GM12878 (cell line): ENCODE measurements at places on chromosomes 11 and 22. TPM values are rescaled to one million over a fixed set of nuclear protein-coding genes. Genes with fewer than 3 reads are reported as not detected.

The SMIM35 gene
- not detected in 2 replicates for total RNA-seq

The PLEKHB1 gene
- 1.0 and 2.6 TPM in 2 replicates for total RNA-seq

The OSBPL5 gene
- total RNA-seq: 0.45 TPM in 1 of 2 replicates, not detected in the other

The CCDC116 gene
- 0.18 and 0.29 TPM in 2 replicates for total RNA-seq

The SNX19 gene
- 29.4 and 34.1 TPM in 2 replicates for total RNA-seq

The TRIM49D1 gene
- total RNA-seq: not detected in 2 replicates

The CASTOR1 gene
- 6.0 and 9.1 TPM in 2 replicates for total RNA-seq

The ZNF70 gene
- total RNA-seq: 2.3 and 2.4 TPM in 2 replicates

The PLEKHA7 gene
- total RNA-seq: 4.5 and 5.3 TPM in 2 replicates

The PHF21B gene
- total RNA-seq: 0.08 TPM in 1 of 2 replicates, not detected in the other

The CNIH2 gene
- total RNA-seq: 1.2 and 2.0 TPM in 2 replicates

The GGTLC3 gene
- not detected in 2 replicates for total RNA-seq

The PRR33 gene
- not detected in 2 replicates for total RNA-seq

The OMP gene
- total RNA-seq: not detected in 2 replicates

The MMP7 gene
- total RNA-seq: 1.0 and 1.2 TPM in 2 replicates
